ENCODE measurements at places on chromosomes 12 and 14.

DNA sequence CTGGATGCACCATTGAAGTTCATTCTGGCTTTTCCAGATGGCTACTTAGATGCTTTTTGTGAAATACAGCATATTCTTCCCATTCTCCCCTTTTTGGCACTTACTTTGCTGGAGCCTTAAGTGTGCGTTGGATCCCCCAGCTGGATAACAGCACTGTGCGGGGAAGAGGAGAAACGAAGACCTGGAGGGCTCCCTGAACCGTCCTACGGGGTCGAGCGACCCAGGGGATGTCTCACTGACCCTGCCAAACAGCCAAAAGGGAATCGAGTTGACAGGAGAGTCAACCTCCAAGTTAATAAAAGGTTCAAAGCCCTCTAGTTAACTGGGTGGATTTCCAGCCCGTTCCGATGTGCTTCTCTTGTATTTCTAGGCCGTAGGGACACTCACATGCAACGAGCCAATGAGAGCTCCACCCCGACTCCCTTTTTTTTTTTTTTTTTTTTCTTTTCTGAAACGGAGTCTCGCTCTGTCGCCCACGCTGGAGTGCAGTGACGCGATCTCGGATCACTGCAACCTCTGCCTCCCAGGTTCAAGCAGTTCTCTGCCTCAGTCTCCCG, 1.0 kb upstream of the CAMKK2 start:
- DNase-seq, result no peak

DNA sequence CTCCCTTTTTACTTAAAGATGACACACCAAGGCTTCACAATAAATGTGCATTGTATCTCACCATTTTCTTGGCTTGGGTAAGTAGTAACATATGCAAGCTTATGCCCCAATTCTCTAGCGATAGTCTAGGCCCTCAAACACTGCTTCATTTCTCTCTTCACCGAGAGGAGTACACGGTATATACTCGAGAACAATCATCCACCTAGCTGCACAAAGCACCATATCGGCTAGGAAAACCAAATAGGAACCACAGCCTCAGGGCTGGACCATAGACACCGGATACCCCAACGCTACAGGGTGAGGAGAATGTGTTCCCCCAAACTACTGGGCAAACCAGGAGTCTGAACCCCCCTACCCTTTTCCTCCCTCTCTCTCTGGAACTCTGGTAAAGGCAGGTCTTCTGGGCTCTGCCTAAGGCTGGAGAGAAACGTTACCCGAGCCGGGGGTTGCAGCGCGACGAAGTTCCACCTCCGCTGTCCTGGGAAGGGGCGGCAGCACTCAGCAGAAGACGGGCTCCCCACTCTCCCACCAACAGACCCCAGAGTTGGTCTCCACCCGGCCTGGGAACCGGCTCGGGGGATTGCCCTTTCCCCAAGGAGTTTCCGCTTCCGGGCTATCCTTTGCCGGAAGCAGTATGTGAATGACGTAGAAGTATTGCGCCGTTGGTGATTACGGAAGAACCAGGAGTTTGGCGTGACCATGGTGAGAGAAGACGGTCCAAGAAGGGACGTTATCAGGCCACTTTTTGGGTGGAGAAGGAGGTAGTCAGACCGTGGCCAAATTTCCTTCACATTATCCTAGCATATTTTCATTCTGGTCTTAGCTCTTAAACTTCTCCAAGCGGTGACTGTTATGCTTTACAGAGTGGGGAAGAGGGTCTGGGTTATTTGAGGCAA, at the start of the genes AREL1 and FCF1:
Gene AREL1, minus strand, starts transcription at position 582 of the 896 bp plus-strand sequence. CDS start 27,465 bp downstream, outside the sequence.
Gene FCF1, plus strand, starts transcription at position 646 of the 896 bp plus-strand sequence. Its CDS starts 54 bp downstream, at position 700.
- peak; percentile 93 for DNase-seq

DNA sequence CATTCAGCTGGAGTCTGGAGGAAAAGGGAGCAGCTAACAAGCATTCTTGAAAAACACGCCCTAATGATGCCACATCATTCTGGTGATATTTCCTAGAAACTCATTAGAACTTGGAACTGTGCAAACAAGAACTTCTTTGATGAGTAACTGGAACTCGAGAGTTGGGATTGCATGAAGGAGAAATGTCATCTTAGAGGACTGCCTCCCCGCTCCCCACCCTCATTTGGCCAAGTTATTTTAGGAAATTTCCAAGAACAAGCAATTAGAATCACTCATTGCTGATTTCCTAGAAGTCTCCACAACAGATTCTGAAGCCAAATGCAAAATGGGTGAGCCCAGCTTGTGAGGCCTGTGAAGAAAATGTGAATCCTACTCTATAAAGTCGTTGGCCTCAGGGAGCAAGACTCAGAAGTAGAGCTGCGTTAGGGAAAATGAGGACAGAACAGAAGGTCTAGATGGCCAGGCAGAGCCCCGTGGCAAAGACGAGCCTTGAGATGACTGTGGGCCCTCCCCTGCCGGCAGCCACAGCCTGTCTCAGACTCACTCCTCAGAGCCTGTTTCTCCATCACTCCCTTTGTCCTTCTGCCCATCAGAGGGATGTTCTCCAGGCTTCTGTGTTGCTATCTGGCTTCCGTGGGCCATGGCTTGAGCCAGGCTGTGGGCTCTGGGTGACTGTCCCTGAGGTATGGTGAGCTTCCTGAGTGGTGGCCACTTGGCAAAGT, 38.4 kb downstream of the RTL1 start:
- no peak for DNase-seq

DNA sequence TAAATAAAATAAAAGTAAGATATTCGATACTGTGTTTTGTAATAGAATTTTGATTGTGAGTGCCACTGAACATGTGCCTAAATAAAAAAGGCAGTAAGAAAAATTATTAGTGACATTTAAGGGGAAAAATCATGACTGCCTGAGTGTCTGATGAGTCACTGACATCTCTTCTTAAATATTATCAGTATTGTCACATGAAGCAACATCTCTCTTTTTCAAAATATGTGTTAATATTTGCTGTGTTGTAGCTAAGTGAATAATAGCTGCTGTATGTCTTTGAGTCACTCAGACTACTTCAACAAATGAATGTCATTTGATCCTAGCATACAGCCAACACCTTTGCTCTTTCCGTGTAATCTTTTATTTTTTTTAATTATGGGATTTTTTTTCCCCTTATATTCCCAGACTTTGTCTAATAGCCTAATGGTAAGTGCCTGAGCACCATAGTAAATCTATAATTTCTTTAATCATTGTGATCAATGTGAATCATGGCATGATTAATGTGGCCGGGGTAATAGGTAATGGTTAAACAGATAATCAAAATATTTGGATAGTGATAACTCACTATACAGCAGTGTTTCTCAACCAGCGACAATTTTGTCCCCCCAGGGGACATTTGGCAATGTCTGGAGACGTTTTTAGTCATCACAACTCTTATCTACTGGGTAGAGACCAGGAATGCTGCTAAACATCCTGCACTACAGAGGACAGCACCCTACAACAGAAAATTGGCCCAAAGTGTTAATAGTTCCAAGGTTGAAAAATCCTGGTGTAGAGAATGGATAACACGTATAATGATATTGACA, 11.7 kb upstream of the OTX2 start:
- no peak for DNase-seq

- DNase-seq, result no peak
Measured at GRCh38 chr12:68176257-68176656, 16.7 kb upstream of the IFNG start.

DNA sequence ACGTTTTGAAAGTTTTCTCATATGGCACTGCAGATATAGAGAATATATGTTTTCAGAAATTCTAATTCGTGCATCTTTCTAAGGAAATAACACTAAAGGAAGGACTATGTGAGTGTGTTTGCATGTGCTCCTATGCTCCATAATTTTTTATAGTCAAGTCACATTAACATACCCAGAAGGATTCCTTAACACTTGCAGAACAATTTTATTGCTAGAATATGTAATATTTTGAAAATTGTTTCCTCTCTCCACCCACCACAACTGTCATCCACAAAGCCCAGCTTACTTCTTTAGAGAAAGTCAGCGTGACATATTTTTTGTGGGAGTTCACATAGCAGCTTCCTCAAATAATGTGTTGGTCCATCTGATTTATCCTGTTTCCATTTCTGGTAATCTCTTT, 604.6 kb upstream of the MGAT4C start:
- DNase-seq, result no peak

DNA sequence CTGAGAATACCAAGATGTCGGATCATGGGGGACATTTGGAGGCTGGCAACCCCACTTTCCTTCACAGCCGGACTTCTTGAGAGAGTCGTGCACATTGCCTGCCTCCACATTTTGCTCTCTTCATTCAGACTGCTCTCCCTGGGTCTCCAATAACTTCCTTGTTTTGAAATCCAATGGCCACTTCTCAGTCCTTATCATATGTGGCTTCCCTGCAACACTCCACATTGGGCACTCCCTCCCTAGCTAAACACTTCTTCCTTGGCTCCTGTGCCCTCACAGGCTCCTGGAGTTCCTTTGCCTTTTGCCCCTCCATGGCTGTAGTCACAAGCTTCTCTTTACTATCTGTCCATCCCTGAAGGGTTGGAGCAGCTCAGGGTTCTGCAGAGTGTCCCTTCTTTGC, 30.1 kb downstream of the NPC2 start:
- no peak for DNase-seq

GRCh38 chr12:120234643-120235368, 30.7 kb downstream of the PXN start:
- no peak for DNase-seq

DNA sequence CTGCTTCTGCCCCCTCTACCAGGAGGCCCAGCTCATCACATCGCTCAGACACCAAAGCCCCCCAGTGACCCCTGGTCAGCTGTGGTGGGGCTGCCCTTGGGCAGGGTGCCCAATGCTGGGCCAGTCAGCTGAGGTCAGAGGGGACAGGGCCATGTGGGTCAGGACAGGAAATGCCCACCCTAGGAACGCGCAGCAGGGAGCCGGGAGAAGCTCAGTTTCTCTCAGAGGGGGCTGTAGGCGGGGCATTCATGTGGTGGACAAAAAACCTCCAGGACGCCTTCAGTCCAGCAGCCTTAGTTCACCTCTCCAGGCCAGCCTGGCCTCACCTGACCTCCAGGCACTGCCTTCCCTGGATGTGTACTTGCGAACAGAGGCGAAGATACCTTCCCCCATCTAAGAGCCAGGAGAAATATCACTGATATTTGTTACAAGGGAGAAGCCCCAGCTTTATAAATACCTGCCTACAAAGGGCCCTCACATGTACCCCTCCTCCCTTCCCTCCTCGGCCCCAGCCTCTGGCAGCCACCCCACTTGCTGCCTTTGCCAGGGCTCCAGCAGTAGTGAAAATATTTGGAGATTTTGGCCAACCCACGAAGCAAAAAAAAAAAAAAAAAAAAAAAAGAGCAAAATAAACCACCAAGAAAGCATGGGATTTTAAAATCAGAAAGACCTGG, 41.9 kb upstream of the PLEKHG6 start:
- DNase-seq, result no peak

DNA sequence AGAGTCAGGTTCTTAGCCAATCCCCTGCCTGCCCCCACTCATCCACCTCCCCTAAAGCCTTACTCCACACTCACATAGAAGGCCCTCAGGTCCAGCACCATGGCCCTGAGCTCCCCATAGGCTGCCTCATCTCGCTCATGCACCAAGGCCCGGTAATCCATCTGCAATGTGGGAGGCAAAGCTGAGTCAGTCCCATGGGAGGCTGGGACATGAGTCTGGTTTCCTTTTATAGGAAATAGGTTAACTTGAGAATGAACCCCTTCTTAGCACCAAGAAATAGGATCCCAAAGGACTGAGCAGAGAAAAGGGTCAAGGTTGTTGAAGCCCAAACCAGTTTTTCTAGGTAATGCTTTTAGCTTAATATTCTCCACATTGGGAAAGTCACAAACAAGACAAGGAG, 2.1 kb upstream of the EMC9 start:
- no peak for DNase-seq

DNA sequence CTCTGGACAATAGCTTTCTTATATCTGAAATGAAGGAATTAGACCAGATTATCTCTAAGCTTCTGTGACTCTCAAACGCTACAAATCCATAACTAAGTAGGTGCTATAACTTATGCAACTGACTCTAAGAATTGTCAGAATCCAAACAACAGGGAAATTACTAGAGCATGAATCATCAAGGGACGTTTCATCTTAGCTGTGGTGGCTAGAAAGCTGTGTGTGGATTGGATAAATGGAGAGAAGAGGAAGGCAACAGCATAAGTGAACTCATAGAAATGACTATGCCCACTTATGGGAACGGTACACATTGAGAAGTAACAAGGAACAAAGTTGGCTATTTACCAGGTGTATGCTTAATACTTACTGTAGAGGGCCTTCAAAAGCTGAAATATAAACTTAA, 96.0 kb upstream of the NEDD1 start:
- DNase-seq, result no peak

DNA sequence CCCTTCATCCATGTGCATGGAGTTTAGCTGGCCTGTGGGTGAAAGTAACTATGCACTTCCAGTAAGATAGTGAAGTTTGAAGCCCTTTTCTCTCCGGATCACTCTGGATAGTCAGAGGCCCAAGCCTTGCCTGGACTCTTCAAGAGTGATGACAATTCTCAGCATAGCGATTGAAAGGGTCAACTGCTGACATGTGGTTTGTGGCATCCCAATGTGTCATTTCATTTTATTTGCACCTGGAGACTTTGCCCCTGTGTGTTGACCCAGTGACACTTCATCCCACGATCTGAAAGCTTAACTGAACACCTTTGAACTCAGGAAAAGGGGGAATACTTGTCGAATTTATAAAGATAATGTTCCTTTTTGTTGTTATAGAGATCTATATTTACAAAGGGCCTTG, 711.9 kb upstream of the TMEM132C start:
- no peak for DNase-seq

DNA sequence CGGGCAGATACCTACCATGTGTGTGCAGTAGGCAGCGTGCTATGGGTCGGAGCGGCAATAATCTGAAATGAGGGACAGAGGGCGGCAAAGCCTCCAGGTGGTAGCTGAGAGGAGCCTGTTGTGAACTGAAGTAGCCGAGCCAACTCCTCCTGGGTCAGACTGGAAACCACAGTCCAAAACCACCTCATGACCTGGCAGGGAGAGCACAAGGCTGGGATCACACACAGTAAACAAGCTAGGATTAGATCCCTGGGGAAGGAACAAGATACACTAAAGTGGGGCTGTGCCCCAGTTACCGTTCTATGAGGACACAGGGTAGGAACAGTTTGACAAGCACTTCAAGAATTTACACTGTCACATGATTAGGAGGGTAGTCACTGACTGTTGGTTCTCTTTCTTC, 49.0 kb downstream of the AREL1 start:
- DNase-seq, result no peak

- peak; percentile 20 for DNase-seq
Measured at GRCh38 chr12:4909410-4909733, 333 bp upstream of the KCNA1 start.

DNA sequence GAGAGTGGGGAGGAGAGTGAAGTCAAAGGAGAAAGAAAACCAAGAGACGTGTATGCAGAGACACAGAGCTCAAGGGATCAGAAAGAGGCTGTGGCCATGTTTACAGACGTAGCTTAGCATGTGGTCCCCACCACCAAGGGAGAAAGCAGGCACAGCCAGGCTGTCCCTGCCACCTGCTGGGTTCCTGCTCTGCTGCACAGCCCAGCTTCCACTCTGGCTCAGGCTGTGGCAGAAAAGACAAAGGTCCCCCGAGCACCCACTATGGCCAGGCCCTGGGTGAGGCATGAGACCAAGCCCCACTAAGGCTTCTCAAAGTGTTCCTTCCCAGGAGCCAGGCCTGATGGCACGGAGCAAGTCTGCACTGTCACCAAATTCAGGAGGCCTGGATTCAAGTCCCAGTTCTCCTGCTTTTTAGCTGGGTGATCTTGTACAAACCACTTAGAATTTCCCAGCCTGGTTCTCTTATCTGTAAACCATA, 25.9 kb upstream of the COL2A1 start:
- DNase-seq, result no peak

GRCh38 chr14:88825078-88825458, 617 bp downstream of the TTC8 start:
- no peak for DNase-seq

GRCh38 chr12:107774349-107775029, at the start of gene ASCL4:
Gene ASCL4 (plus strand): TSS chr12:107774704. CDS start chr12:107775219, 515 bp downstream.
- DNase-seq, result no peak

GRCh38 chr14:67111022-67111421, 78.2 kb upstream of the GARIN2 start:
- DNase-seq, result no peak
